Naive thymus-derived CD8-positive, alpha-beta T cell (primary cell): ENCODE measurements at places on chromosomes 7 and 10.
A peak's percentile ranks its signal among the peaks of the same experiment; 100 is the strongest.

GRCh38 chr10:60572511-60573194, 183.0 kb upstream of the ANK3 start:
- DNase-seq = no peak
- peaks cover 2% of the 10 kb centered on the region for H3K36me3 ChIP-seq

- peak overlapping the region; percentile 54 for H3K4me3 ChIP-seq
- peak overlapping the region; percentile 77 for H3K27ac ChIP-seq
- no peak for DNase-seq
- peaks cover 58% of the 10 kb centered on the region for H3K36me3 ChIP-seq
- H3K4me1 ChIP-seq = peaks cover 47% of the 10 kb centered on the region
Measured at GRCh38 chr7:152140560-152140959, 115.1 kb downstream of the GALNT11 start.

DNA sequence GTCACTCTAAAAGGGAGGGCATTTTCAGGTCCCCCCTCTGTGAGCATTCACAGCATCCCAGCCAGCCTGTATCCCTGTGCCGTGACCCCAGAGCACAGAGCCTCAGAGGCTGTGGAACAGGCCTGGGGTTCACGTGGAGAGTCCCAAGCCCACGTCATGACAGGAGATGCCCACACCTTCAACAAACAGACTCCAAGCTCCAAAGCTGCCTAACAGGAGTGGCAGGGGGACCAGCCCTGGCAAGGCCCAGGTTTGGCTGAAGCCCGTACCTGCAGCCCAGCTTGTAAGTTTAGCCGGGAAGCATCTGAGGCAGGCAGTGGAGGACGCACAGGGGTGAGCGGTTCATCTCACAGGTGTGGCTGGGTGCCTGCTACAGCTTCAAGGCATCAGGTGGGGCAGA, 33.5 kb downstream of the LHPP start:
- H3K36me3 ChIP-seq = peaks cover 3% of the 10 kb centered on the region
- no peak for DNase-seq
- no peak overlapping the region for H3K4me3 ChIP-seq
- H3K4me1 ChIP-seq = peaks cover 3% of the 10 kb centered on the region
- H3K27ac ChIP-seq = no peak overlapping the region

DNA sequence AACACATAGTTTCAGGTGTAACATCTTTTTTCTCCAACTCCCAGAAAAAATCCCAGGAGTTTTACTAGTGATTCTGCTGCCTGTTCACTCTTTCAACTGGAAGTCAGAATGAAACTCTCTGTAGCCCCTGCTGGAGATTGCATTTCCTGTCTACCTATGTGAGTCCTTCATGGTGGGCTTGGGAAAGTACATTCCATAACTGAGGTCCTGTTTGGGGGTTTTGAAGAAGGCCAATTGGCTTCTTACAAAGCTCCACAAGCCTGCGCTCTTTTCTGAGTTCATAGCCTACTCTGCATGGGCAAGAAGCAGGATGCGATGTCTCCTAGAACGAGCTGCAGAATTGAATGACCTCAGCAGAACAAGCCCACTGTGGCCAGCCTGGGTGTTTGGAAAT, 86.7 kb downstream of the LYZL2 start:
- no peaks in the 10 kb centered on the region for H3K4me1 ChIP-seq
- DNase-seq = no peak
- H3K36me3 ChIP-seq = peaks cover 3% of the 10 kb centered on the region
- H3K27me3 ChIP-seq = no peaks in the 10 kb centered on the region

DNA sequence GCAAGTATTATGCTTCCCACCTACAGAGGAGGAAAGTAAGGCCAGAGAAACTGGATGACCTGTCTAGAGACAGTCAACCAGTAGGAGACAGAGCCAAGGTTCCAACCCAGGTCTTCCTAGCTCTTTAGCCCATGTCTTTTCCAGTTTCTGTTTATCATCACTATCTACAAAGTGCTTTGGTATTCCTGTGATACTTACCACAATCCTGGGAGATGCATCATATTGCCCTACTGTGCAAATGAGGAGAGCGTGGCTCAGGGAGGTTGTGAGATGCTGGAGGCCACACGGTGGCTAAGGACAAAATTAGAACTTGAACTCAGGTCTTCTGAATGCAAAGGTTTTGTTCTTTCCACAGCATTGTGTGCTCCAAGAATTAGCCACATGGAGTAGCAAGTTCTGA, 11.2 kb upstream of the PLEKHA1 start:
- no peak for DNase-seq
- no peak overlapping the region for H3K27ac ChIP-seq
- peaks cover 6% of the 10 kb centered on the region for H3K36me3 ChIP-seq
- H3K4me3 ChIP-seq = no peak overlapping the region

DNA sequence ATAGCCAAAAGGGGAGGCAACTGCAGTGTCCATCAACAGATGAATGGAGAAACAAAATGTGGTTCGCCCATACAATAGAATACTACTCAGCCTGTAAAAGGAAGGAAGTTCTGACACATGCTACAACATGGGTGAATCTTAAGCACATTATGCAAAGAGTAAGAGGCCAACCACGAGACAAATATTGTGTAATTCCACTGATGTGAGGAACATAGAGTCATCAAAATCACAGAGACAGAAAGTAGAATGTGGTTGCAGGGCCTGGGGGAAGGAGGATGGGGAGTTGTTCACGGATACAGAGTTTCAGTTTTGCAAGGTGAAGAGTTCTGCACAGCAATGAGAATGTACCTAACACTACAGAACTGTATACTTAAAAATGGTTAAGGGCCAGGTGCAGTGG, 13.7 kb upstream of the C10orf71 start:
- no peaks in the 10 kb centered on the region for H3K36me3 ChIP-seq
- DNase-seq = no peak
- no peak overlapping the region for H3K27ac ChIP-seq

GRCh38 chr7:4641091-4641666, 40.9 kb upstream of the FOXK1 start:
- no peaks in the 10 kb centered on the region for H3K27me3 ChIP-seq
- no peaks in the 10 kb centered on the region for H3K36me3 ChIP-seq
- no peak for DNase-seq
- H3K27ac ChIP-seq = no peak overlapping the region
- H3K4me1 ChIP-seq = peaks cover 8% of the 10 kb centered on the region

DNA sequence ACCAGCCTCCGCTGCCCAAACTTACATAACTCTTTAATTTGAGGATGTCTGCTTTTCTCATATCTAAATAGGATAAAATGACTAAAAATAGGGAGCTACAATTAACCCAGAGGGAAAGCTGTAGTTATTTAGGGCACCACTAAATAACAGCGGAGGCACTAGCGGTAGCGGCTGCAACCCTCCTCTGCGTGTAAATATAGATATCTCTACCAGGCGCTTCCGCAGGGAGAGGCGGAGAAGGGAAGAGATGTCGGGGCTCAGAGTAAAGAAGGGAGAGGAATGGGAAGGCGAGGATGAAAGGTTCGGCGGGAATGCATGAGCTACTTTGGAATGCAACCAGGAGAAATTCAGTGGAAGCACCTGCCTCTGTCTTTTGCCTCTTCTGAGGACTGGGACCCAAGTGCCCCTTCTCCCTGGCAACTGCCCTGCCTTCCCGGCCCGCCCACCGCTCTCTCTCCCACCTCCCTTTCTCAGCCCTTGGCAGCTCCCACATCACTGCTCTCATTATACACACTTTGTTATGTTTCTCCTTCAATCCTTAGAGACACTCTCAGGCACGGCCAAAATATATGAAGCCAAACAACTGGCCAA, 698.3 kb downstream of the PARD3 start:
- no peak for DNase-seq
- H3K27me3 ChIP-seq = peaks cover 1% of the 10 kb centered on the region
- H3K4me1 ChIP-seq = peaks cover 7% of the 10 kb centered on the region
- H3K4me3 ChIP-seq = no peak overlapping the region

DNA sequence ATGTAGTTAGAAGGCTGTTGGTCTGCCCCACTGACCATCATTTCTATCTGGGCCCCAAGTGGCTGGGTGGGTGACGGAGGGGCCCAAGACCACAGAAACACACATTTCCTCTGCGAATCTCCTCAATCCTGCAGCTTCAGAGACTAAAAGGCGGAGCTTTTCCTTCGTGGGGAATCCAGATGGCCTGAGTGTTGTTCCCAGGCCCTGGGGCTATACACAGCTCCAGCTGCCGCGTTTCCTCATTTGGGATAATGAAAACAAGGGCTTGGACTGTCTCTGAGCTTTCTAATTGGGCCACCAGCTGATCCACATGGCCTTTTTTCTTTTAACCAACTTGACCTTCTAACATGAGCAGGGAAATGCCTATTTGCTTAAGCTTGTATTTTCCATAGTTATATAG, 339.9 kb downstream of the CXCL12 start:
- no peaks in the 10 kb centered on the region for H3K4me1 ChIP-seq
- H3K4me3 ChIP-seq = no peak overlapping the region
- no peaks in the 10 kb centered on the region for H3K36me3 ChIP-seq
- H3K27ac ChIP-seq = no peak overlapping the region

GRCh38 chr10:132600416-132600815, 62.8 kb downstream of the INPP5A start:
- DNase-seq = no peak
- H3K27me3 ChIP-seq = no peaks in the 10 kb centered on the region
- H3K4me3 ChIP-seq = no peak overlapping the region
- peaks cover 49% of the 10 kb centered on the region for H3K4me1 ChIP-seq

DNA sequence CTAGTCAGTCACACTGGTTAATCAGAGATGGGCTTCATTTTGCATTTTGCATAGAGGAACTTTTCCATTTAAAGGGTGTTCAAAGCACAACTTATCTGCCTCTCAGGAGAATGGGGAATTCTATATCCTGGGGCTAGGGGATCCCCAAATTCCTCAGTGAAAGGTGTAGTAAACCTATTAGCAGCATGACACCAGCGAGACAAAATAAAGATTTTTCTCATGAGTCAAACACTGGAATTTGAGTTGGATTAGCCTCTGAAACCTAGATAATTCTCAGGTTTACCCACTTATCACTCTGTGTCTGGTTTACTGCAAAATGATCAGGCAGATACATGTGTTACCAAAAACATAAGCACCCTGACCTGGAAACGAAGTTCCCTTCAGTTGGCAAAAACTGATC, 2.1 kb downstream of the AFAP1L2 start:
- no peak overlapping the region for H3K27ac ChIP-seq
- no peak for DNase-seq
- peaks cover 82% of the 10 kb centered on the region for H3K27me3 ChIP-seq
- H3K36me3 ChIP-seq = peaks cover 3% of the 10 kb centered on the region

GRCh38 chr10:3524086-3524960, 260.7 kb downstream of the KLF6 start:
- no peaks in the 10 kb centered on the region for H3K4me1 ChIP-seq
- H3K36me3 ChIP-seq = no peaks in the 10 kb centered on the region
- DNase-seq = no peak
- H3K27me3 ChIP-seq = peaks cover 5% of the 10 kb centered on the region

GRCh38 chr10:119412244-119413092, 130.1 kb downstream of the RGS10 start:
- H3K4me3 ChIP-seq = no peak overlapping the region
- no peak for DNase-seq
- H3K36me3 ChIP-seq = peaks cover 13% of the 10 kb centered on the region
- no peak overlapping the region for H3K27ac ChIP-seq
- H3K27me3 ChIP-seq = no peaks in the 10 kb centered on the region

- no peak overlapping the region for H3K27ac ChIP-seq
- H3K4me3 ChIP-seq = no peak overlapping the region
- no peak for DNase-seq
- no peaks in the 10 kb centered on the region for H3K4me1 ChIP-seq
- no peaks in the 10 kb centered on the region for H3K36me3 ChIP-seq
Measured at GRCh38 chr10:78717200-78717599, 351.6 kb upstream of the ZMIZ1 start.

- no peaks in the 10 kb centered on the region for H3K36me3 ChIP-seq
- no peaks in the 10 kb centered on the region for H3K27me3 ChIP-seq
- no peak for DNase-seq
Measured at GRCh38 chr10:47078393-47079203, 167.4 kb downstream of the PTPN20 start.

- H3K4me3 ChIP-seq = no peak overlapping the region
- H3K27ac ChIP-seq = no peak overlapping the region
- H3K36me3 ChIP-seq = no peaks in the 10 kb centered on the region
- H3K4me1 ChIP-seq = peaks cover 14% of the 10 kb centered on the region
- no peak for DNase-seq
Measured at GRCh38 chr10:13808556-13809391, 222.0 kb downstream of the PRPF18 start.

DNA sequence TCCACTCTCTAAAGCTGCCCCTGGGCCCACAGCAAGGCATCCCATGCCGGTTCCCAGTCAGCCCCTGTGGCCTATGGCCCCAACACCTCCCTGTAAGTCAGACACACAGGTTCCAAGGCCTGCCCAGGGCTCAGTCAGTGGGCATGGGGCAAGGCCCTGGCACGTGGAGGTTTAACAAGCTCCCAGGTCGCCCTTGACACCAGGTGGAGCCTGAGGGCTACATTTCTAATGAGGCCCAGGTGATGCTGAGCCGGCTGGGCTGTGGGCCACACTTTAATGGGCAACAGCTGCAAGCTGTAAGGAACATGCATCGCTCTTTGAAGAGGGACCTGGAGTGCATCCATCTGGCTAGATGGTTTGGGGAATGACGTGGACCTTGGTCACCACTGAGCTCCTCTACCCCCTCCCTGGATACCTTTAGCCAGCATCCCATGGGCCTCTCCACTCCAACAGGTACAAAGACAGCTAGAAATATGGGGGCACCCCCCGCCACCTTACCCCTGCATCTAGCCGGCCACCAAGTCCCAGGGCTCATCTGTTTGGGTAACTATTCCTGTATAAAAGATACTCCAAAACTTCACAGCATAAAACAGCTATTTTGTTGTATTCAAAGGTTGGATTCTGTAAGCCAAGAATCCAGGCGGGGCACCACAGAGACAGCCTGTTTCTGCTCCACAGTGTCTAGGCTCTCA, 122.5 kb downstream of the OAT start:
- H3K4me3 ChIP-seq = no peak overlapping the region
- no peaks in the 10 kb centered on the region for H3K4me1 ChIP-seq
- H3K27ac ChIP-seq = no peak overlapping the region
- no peak for DNase-seq
- H3K27me3 ChIP-seq = no peaks in the 10 kb centered on the region

GRCh38 chr7:19610194-19610943, 98.5 kb downstream of the POLR1F start:
- H3K4me3 ChIP-seq = no peak overlapping the region
- H3K27ac ChIP-seq = no peak overlapping the region
- DNase-seq = no peak
- no peaks in the 10 kb centered on the region for H3K36me3 ChIP-seq
- no peaks in the 10 kb centered on the region for H3K4me1 ChIP-seq
- no peaks in the 10 kb centered on the region for H3K27me3 ChIP-seq

DNA sequence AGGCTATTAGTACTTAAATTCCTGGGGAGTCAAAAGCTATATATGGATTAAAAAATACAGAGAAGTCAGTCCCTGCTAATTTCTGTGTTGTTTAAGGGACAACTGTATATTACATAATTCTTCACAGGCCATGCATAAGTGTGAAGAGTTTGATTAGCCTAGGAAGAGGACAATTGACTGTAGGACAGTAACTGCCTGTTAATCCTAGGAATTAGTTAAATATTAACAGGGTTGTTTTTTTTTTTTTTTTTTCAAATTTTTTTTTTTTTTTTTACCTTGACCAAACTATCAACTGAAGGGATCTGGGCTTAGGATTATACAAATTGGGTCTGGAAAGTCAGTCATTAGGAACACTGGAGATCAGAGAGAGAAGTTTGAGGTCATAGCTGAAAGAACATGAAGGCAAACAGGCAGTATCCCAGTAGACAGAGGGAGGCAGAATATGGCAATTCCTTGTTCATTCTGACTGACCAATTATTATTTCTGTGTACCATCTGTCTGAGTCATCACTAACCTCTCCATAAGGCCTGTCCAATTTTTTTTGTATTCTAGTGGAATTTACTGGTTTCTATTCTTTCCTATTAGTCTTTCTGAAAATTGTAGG, 1139.2 kb downstream of the SORCS1 start:
- H3K27ac ChIP-seq = no peak overlapping the region
- no peaks in the 10 kb centered on the region for H3K4me1 ChIP-seq
- DNase-seq = no peak
- H3K4me3 ChIP-seq = no peak overlapping the region
- H3K36me3 ChIP-seq = no peaks in the 10 kb centered on the region
